H4 (cell line): ENCODE measurements at places on chromosomes 1 and 21. TPM values are rescaled to one million over a fixed set of nuclear protein-coding genes. Genes with fewer than 3 reads are reported as not detected.

DNA sequence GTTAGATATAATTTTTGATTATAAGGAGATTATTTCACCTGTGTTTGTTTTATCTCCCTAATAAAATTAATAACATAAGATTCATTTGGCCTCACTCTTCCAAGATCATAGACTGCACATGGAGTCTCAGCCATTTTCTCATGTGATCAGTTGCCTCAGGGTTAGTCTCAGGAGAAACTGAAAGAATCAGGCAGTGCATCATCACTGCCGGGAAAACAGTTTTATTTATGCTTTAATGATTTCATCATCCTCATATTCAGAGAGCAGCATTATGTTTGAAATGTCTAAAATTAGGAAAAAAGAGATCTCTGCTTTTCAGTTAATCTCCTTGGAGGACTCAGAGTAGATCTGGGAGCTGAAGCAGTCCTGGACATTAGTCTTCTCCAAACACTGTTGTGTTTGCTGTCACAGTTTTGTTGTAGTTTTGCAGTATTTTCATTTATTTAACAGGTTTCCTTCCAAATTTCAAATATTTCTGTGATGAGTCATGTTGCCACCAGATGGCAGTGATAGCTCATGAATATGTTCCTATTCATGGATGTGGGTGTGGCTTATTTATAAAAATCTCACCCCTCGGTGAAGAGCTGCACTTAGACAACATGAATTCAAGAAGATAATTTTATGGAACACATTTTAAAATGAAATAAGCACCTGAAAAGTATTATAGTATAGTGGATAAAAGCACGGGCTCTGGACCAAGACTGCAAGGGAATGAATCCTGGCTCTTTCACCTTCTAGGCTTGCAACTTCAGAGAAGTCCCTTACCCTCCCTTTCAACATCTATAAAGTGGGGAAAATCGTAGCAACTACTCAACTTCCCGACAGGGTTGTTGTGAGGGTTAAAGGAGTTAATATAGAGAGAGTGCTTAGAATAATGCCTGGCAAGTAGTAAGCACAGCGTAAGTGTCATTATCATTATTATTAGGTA lies 31.2 kb downstream of the CHD1L start:
- peak; percentile 47 for DNase-seq

CELA3B gene
- not detected in 2 replicates for total RNA-seq

ZSCAN20 gene
- 2.9 and 3.8 TPM in 2 replicates for total RNA-seq

GRCh38 chr1:32464716-32465577 lies at the start of gene ZBTB8B:
TSS of gene ZBTB8B (plus strand) at chr1:32465072. CDS start at chr1:32470625, 5,553 bp downstream.
- DNase-seq: no peak

- DNase-seq: no peak
These were observed 20.7 kb downstream of the SH3BP5L start for GRCh38 chr1:248804771-248805681.

NR0B2 gene
- total RNA-seq: not detected in 2 replicates

OPRD1 gene
- total RNA-seq: not detected in 2 replicates
